Right forelimb (tissue), 1 donor: ENCODE measurements at places on chromosomes 13 and 19.

- DNase-seq = no peak
Observed at GRCh38 chr13:101527130-101527529, 74.7 kb downstream of the ITGBL1 start.

DNA sequence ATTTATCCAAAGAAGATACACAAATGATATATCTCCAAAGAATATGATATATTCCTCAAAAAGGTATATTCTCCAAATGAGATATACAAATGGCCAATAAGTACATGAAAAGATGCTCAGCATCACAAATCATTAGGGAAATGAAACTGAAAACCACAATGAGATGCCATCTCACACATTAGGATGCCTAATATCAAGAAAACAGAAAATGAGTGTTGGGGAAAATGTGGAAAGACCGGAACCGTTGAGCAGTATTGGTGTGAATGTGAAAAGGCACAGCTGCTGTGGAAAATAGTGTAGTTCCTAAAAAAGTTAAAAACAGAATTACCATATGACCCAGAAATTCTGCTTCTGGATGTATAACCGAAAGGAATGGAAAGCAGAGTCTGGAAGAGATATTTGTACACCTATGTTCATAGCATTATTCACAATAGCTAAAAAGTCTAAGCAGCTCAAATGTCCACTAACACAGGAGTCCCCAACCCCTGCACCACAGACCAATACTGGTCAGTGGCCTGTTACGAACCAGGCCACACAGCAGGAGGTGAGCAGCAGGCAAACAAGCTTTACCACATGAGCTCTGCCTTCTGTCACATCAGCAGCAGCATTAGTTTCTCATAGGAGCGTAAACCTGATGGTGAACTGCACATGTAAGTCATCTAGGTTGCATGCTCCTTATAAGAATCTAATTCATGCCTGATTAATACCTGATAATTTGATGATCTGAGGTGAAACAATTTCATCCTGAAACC, 291.9 kb downstream of the PCDH20 start:
- DNase-seq = no peak

- DNase-seq = no peak
Observed at GRCh38 chr19:34458677-34459076, 22.9 kb upstream of the WTIP start.

- no peak for DNase-seq
Observed at GRCh38 chr19:8615813-8616596, 5.5 kb upstream of the ADAMTS10 start.

- no peak for DNase-seq
Observed at GRCh38 chr19:47240996-47241918, 10.3 kb upstream of the BBC3 start.

DNA sequence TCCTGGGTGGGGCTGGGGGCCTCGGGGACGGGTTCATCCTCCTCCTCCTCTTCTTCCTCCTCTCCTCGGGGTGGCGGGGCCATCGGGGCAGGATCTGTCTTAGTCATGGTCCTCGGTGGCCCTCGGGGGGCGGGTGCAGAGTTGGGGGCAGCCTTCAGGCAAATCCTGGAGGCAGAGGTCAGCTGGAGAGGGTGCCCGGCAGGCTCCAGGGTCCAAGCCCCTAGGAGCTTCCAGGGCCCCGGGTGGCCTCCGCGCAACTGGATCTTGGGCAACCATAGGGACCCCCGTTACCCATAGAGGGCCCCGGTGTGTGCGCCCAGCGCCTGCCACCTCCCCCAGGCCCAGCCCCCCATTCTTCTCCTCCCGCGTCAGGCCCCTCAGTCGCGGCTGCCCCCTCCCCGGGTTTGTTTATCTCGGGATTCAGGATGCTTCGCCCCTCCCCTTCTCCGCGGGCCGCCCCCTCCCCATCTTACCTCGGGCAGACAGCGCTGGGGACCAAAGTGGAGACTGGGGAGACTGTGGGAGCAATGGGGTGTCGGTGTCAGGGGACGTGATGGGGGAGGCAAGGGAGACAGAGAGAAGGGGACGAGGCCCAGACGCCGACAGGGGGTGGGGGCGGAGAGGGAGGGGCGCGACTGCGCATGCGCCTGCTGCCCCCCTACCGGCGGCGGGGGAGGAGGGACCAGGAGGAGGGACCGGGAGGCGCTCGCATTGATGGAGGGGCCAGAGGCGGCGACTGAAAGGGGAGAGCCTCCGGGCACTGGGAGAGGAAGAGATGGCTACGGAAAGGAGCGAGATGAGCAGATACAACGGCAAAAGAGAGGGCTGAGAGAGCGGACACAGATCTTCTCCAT, at the start of gene CLIP3:
Gene CLIP3 (minus strand): TSS at position 623 of the 854 bp plus-strand sequence. CDS start 516 bp downstream, at position 107.
- DNase-seq = peak; percentile 90

DNA sequence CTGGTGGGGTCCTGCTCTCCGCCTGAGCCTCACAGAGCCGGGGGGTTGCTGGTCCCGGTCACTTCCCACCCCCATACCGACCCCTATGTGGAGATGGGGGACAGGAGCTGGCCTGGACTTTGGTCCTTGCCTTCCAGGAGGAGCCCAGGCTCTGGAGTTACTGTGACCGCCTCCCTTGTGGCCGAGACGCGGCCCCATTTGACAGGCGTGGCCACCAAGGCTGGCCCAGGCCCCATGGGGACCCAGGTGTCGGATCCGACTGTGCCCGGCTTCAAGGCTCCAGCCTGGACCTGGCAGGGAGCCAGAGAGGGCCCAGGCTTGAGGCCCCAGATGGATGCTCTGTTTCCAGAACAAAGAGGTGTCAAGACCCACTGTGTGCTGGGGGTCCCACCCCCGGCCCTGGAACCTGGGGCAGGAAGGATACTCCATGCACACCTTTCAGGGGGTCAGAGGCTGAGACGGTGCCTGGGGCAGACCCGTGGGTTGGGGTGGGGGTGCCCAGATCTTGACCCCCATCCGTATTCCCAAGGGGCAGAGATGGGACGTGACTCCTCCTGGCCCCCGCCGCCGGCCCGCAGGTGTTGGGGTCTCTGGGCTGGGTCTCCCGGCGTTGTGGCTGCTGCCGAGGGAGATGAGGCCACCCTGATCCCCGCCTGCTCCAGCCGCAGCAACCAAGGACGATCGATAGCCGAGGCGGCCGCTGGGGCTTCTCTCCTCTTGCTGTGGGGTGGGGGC, 47.8 kb upstream of the TCF3 start:
- DNase-seq = no peak

DNA sequence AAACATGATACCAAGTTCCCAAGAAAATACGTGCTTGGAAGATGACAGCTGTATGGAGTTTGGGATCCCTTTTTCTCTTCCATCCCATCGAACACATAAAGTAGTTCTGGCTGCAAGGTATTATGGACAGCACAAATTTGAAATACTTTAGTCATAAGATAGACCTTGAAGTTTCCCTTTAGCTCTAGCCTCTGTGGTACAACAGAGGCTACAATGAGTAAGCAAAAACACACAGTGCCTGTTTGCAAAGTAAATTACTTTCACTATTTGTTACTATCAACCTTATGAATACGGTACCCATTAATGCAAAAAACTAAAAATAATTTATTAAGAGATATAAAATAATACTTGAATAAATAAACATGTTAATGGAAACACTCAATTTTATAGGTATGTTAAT, 21.0 kb upstream of the LRCH1 start:
- no peak for DNase-seq

- DNase-seq = no peak
Observed at GRCh38 chr19:10395003-10395402, 8.3 kb downstream of the CDC37 start.

DNA sequence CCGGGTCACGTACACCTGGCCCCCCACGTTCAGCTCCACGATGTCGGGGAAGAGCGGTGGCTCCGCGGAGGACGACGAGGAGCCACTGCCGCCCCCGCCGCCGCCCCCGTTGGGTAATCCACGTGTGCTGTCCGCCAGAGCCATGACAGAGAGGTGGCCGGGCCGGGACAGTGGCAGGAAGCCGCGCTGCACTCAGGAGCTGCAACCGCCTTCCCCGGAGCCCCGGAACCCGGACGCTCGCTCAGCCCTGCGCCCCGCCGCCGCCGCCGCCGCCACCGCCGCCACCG, 257 bp downstream of the KCTD12 start:
- DNase-seq = no peak

DNA sequence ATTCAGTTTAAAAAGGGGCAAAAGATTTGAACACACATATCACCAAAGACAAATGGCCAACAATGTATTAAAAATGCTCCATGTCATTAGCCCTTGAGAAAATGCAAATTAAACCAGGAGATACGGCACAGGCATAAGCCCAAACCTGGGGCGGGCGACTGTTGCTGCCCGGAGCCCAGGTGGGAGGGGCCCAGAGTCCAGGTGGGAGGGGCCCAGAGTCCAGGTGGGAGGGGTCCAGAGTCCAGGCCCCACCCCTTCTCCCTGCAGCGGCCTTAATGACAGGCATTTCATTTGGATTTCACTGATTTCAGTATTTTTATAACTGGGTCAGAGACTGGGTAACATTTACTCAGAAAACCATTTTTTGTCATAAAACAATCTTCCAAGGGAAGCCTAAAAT, 78.2 kb downstream of the RASA3 start:
- DNase-seq = no peak
